ENCODE measurements at places on chromosomes 4 and X.

- no peak for DNase-seq
Observed at GRCh38 chrX:63932006-63932405, 147.0 kb upstream of the ARHGEF9 start.

DNA sequence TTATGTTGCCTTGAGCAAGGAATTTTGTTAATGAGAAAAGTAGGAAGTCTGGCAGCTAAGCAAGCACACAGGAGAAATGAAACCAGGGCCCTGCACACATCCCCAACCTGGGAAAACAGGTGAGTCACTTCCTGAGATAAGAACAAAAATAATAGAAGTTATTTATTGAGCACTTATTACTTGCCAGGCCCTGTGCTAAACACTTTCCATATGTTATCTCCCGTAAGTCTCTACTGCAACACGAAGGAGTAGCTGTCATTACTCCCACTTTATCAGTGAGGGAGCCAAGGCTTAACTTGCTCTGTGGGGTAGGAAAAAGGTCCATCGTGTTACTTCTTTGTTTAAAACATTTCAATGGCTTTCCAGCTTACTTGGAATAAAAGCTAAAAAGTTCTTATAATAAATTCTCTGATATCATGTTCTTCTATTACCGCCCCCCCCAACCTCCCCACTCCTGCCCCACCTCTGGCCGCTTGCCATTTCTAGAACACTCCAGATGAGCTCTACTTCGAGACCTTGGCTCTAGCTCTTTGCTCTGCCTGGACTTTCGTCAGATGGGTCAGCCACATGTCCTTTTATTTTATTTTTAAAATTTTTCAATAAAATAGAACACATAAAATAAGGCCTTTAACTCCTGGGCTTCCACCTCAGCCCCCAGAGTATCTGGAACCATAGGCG is 36.3 kb upstream of the PLAC8 start:
- DNase-seq, result no peak

DNA sequence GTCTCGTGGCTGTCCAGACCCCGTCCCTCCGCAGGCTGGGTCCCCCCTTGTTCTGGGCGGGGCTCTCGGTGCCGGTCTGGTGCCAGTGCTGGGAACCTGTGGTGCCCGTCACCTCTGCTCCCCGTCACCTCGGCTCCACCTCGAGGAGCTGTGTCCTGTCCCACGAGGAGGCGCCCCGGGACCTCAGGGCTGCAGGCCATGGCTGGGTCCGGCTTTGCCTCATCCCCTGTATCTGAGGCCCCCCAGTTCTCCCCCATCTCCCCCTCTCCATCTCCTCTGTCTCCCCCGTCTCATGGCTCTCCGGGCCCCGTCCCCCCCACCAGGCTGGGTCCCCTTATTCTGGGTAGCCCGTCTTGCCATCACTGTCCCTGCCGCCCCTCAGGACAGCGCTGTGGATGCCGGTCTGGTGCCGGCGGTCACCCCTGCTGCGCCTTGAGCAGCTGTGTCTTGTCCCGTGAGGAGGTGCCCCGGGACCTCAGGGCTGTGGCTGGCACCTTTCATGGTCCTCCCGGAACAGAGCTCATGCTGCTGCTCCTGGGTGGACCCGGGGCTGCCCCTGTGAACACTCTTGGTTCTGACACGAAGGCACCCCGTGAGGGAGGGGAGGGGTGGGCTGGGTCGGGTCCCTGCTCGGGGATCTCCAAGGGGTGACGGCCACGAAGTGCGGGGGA is 13.4 kb upstream of the GTPBP6 start:
- DNase-seq, result no peak

GRCh38 chrX:153782313-153782712 is 1.5 kb downstream of the SRPK3 start:
- DNase-seq, result no peak

GRCh38 chr4:151853034-151853433 is 92.2 kb upstream of the GATB start:
- DNase-seq, result no peak

DNA sequence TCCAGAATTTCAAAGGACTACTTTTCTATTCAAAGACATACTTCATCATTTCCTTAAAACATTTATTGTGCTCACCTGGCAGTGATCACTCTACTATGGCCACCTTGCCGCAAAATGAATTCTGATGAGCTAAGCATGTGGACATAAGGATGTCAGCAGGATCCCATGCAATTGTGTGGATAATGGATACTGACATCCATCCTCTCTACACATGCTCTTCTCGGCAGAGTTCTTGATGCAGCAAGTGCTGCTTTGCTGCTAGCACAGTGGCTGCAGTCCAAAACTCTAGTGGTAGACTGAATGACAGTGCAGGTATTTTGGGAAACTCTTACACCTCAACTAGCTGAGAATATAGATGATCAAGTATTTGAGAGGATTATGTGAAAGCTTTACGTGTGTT is 168.0 kb downstream of the BANK1 start:
- no peak for DNase-seq
